NCI-H1436 treated with DMSO at 0.1 percent for 48 hours (cell line): ENCODE measurements at places on chromosomes 13 and 19.

GRCh38 chr19:33146209-33146608 lies 14.3 kb downstream of the WDR88 start:
- DNase-seq = no peak

GRCh38 chr13:49454388-49455006 lies 10.4 kb downstream of the SETDB2 start:
- DNase-seq = no peak

GRCh38 chr13:44874176-44874575 lies 115.1 kb downstream of the NUFIP1 start:
- DNase-seq = no peak

DNA sequence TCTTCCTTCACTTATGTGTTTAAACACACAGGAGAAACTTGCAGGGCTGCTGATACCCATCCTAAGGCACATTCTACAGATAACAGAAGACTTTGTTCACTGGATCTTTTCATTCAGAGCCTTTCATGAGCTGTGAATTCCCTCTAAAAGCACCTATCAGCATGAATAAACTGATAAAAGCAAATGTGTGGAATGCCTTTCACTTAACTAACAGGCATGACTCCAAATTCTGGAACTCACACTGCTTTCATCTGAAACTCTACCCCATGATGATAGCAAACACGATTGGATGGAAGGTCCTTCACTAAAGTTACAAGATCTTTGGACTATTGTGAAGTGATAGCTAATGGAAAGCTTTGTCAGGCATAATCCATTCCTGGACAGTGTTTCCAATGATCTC lies 457.3 kb downstream of the EFNB2 start:
- no peak for DNase-seq

DNA sequence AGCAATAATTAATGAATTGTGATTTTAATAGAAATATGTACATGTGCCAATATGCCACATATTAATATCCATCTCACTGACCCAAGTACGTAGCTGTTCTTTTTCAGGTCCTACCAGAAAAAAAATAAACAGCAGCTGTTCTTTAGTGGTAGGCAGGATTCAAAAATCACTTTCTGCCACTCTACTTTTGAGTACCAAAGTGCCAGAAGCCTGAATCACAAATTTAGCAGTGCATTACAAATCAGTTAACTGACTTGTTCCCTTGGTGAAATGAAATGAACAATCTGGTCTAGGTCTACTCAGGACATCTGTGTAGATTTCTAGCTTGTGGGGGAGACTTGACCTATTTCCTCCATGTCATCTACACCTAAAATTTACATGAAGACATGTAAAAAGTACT lies 775.5 kb upstream of the GPC6 start:
- no peak for DNase-seq

DNA sequence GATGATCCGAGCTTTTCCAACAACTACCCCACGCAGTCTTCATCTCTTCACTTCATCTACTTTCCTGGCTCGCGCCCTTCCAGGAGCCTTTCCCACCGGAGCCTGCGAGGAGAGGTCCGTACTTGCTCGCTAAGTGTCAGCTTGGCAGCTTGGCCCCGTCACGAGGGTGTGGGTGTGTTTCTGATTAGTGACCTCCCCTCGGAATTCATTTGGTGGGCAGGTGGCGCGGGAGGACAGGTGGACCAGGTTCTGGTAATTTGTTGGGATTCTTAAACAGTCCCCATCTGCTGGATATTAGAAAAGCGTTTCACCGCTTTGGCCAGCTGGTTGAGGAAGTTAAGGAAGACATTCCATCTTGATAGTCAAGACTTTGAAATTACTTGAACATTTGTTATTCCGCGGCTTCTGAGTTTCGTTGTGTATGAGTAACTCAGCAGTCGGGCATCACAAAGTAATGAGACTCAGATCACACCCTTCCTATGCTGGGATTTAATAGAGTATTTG lies 515 bp downstream of the UFM1 start:
- DNase-seq = no peak

GRCh38 chr19:10321417-10321797 lies 5.6 kb upstream of the FDX2 start:
- no peak for DNase-seq

- DNase-seq = no peak
Measured at GRCh38 chr19:19315444-19315843, 4.9 kb downstream of the SUGP1 start.

GRCh38 chr19:1823539-1824251 lies 11.6 kb upstream of the ATP8B3 start:
- no peak for DNase-seq

DNA sequence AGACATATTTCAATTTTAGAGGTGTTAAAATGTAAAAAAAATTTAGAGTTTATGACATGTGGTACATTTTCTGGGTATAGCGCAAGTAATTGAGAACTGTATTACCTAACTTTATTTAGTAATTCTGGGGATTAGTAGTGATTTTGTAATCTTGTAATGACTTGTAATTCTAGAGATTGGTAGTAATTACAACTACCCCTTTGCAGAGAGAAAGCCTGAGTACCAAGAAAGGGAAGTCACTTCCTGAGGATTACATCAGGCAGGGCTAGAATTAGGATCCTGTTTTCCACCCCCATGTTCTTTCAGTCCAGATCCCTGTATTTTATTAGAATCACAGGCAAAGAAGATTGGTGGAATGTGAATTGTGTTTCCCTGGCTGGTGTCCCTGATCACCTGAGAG lies 274.9 kb downstream of the KCNRG start:
- no peak for DNase-seq

GRCh38 chr19:32061315-32061714 lies 284.1 kb upstream of the ZNF507 start:
- no peak for DNase-seq

GRCh38 chr19:345320-345879 lies 804 bp upstream of the MIER2 start:
- DNase-seq = no peak

DNA sequence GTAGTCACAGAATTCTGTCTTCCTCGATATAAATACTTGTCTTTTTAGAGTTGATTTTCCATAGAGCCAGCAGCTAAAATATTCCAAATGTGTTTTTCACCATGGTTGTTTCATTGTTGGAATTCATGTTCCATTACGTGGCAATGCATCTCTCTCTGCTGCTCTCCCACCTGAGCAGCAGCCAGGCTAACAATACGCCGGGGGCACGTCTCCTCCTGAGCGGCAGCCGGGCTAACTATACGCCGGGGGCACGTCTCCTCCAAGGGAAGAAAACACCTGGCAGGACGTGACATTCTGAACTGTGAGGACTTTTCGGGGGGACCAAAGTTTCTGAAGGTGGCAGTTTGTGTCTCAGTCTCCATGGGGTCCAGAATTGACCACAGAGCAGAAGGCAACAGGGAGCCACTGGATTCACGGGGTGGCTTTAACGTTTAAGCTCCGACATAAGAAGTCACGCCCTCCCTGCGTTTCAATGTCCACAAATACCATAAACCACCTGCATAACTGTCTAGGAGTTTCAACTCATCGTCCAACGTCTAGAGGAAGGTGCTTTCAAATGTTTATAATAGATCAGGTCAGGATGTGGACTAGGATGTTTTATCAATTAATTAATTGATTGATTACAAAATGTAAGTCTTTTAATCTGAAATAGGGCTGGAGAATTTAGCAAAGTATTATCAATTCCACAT lies 15.1 kb downstream of the PLPP2 start:
- DNase-seq = no peak

GRCh38 chr19:18587962-18588610 lies 512 bp upstream of the REX1BD start:
- DNase-seq = no peak

GRCh38 chr19:40143612-40144011 lies 47.6 kb upstream of the MAP3K10 start:
- no peak for DNase-seq

GRCh38 chr13:26882731-26883130 lies 122.1 kb upstream of the GPR12 start:
- DNase-seq = no peak

DNA sequence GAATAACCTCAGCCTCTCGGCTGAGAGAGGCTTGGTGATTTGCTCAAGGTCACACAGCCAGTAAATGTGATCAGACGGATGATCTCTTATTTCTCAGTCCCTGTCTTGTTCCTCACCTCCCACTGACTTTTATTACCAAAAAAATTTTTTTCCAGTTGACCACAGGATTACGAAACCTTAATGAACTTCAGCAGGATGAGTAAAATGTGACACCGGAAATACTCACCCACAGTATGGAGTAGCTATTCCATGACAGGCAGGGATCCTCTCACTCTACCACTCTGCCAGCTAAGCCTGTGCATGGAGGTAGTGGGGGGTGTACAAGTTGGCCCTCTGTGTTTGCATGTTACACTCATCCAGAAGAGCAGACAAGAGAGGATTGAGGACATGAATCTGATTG lies 916.4 kb downstream of the UQCRFS1 start:
- no peak for DNase-seq

DNA sequence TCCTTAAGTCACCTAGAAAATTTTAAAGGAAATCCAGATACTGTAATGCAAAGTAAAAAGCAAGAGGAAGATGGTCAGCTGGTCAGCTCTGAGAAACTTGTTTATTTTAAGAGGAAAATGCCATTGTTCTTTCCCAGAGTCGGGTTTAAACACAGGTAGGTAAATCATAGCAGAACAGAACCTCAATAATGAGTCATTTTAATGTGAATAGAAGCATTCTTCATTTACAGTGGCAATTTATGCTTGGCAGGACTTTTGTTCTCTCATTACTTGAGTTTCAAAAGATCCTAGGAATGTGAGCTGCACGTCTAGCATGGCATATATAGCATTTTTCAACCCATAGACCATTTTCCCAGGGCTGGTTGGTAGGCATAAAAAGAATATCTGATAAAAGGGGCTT lies 132.3 kb downstream of the LIG4 start:
- DNase-seq = no peak

DNA sequence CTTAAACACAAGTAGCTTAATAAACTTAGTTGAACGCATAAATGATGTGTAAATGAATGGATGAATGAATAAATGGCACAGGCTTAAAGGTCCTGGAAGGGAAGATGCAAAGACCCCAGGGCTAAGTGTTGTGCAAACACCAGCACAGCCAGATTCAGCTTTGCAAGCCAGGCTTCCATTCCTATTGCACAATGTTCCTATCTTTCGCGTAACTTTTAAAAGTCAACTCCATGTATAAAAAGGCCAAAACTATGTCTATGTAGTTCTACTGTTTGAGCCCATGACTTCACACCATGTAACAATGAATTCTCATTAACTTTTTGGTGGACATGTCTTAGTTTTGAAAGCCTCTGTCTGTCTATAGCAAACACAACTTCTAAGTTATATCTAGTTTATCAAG lies 226.0 kb downstream of the NALCN start:
- DNase-seq = no peak

DNA sequence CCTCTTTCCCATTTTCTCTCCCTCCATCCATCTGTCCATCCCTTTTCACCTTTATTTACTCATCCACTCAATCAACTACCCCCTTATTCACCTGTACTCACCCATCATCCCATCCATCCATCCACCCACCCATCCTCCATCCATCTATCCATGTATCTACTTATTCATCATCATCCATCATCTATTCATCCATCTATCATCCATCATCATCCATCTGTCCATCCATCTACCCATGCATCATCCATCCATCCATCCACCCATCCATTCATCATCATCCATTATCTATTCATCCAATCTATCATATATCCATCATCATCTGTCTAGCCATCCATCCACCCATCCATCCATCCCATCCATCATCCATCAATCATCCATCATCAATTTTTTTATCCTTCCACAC lies 48.3 kb upstream of the ZNF536 start:
- no peak for DNase-seq

DNA sequence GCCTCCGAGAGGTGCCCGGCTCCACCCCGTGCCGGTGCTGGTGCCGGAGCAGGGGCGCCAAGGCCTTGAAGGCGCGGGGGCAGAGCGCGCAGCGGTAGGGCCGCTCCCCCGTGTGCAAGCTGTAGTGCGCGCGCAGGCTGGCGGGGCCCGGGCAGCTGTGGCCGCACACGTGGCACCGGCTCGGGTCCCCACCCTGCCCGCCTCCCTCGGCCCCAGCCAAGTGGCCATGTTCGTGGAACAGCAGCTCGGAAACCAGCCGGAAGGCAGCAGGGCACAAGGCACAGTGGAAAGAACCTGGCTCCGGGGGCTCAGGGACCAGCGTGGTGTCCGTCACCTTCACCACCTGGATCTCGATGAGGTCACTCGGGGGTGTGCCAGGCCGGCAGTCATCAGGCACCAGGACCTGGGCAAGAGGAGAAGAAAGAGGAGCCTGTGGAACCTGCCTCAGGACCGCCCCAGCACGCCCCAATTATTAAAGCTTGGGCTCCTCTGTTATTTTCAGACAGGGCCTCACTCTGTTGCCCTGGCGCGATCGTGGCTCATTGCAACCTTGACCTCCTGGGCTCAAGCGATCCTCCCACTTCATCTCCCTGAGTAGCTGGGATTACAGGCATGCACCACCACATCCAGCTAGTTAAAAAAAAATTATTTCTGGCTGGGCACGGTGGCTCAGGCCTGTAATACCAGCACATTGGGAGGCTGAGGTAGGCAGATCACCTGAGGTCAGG lies 2.0 kb downstream of the ZNF784 start:
- DNase-seq = no peak

- no peak for DNase-seq
Measured at GRCh38 chr13:90185734-90186133, 1161.8 kb upstream of the MIR17HG start.

DNA sequence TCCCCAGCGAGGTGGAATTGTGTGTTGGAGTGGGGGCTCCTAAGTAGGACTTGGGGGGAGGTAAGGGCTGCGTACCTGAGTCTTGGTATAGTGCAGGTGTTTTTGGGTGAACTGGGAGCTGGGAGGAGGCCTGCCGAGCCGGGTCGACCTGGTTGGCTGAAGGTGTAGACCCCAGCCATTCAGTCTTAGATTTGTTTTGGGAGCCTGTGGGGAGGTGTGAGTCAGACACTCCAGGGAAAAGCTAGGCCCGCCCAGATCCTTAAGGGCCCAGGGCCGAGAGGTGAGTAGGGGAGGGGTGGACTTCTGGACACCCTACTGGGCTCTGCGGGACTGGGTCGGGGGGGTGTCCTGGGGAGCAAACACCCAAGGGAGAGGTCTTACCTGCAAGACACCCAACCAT lies 935 bp downstream of the CRB3 start:
- DNase-seq = no peak

DNA sequence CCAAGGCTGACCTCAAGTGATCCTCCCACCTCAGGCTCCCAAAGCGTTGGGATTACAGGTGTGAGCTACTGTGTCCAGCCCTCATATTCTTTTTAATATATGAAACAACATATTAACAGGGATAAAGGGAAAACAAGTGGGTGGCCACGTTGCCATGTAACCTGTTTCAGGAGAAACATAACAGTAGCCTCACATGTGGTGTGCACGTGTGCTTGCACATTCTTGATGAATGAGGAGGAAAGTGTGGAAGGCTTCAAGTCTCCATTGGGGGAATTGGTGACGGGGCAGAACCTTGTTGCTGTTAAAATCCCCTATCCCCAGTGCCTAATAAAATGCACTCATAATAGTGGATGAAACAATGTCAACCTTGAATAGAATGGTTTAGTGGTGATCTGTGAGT lies 202.3 kb downstream of the MTUS2 start:
- no peak for DNase-seq

GRCh38 chr19:31064491-31064890 lies 284.7 kb downstream of the TSHZ3 start:
- no peak for DNase-seq

GRCh38 chr13:56980856-56981255 lies 159.9 kb upstream of the PRR20A start:
- DNase-seq = no peak

GRCh38 chr19:1357531-1358109 lies 26.1 kb upstream of the NDUFS7 start:
- DNase-seq = no peak
